ENCODE measurements at places on chromosomes 5 and 9. TPM values are rescaled to one million over a fixed set of nuclear protein-coding genes. Genes with fewer than 3 reads are reported as not detected.

The FGFR4 gene
- 16.4 TPM for total RNA-seq

The PCDHGB5 gene
- 21.7 TPM for total RNA-seq

The ZDHHC11B gene
- not detected for total RNA-seq

The P4HA2 gene
- total RNA-seq = 268 TPM

The SOWAHA gene
- total RNA-seq = not detected

The IFNA4 gene
- not detected for total RNA-seq

The BNC2 gene
- total RNA-seq = 9.6 TPM

The PCDHGA9 gene
- total RNA-seq = 1.4 TPM

The ROR2 gene
- 33.4 TPM for total RNA-seq

The HSD17B3 gene
- total RNA-seq = not detected

The SPATA6L gene
- total RNA-seq = 0.16 TPM

The TAS2R1 gene
- not detected for total RNA-seq

The ENTREP1 gene
- total RNA-seq = 0.81 TPM

The DAP gene
- 33.2 TPM for total RNA-seq

The SLC6A7 gene
- total RNA-seq = not detected

The PCDHGA8 gene
- 1.8 TPM for total RNA-seq

The CYSRT1 gene
- total RNA-seq = not detected

The WHRN gene
- total RNA-seq = 1.8 TPM

The CAMK2A gene
- not detected for total RNA-seq

The GPX3 gene
- total RNA-seq = 15.9 TPM

The SPINK7 gene
- total RNA-seq = not detected

The PCDHA8 gene
- not detected for total RNA-seq

The BAAT gene
- not detected for total RNA-seq

The ANKDD1B gene
- 0.16 TPM for total RNA-seq

The GDNF gene
- total RNA-seq = not detected

The TLR4 gene
- 29.8 TPM for total RNA-seq

The SLC23A1 gene
- total RNA-seq = not detected

The CARTPT gene
- total RNA-seq = not detected

The CRHBP gene
- total RNA-seq = 13.8 TPM

The FOXD4L5 gene
- not detected for total RNA-seq

The SLCO6A1 gene
- total RNA-seq = not detected

The PPP3R2 gene
- total RNA-seq = not detected

The FOXI1 gene
- total RNA-seq = not detected

The HAVCR2 gene
- not detected for total RNA-seq

The KCTD16 gene
- 0.90 TPM for total RNA-seq

The TJP2 gene
- 57.6 TPM for total RNA-seq

The SCGB3A1 gene
- not detected for total RNA-seq

The TAF11L11 gene
- not detected for total RNA-seq

The LHX3 gene
- not detected for total RNA-seq

The SYNPO gene
- 86.0 TPM for total RNA-seq

The CDH6 gene
- 1.9 TPM for total RNA-seq

The HMCN2 gene
- total RNA-seq = not detected

The ARAP3 gene
- 6.9 TPM for total RNA-seq

The PCDH12 gene
- total RNA-seq = 9.2 TPM

The CDH10 gene
- total RNA-seq = not detected

All from cardiac atrium fibroblast (primary cell).